ENCODE measurements at places on chromosomes 7 and 10.

GRCh38 chr7:1087465-1087814 lies 473 bp upstream of the GPER1 start:
- no peak for DNase-seq

DNA sequence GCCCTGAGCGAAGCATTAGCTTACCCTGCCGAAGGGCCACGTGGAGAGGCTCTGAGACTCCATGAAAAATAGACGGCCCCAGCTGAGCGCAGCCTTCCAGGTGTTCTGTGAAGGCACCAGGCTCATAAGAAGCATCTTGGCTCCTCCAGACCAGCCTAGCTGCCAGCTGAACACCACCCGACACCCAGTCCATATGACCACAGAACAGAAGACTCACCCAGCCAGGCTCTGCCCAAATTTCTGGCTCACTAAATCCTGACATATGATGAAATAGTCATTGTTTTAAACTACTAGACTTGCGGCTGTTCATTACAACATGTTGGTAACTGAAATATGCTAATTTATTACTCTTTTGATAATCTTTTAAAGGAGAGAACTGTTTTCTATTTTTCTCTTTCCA lies 99.5 kb upstream of the ABI1 start:
- DNase-seq, result no peak

DNA sequence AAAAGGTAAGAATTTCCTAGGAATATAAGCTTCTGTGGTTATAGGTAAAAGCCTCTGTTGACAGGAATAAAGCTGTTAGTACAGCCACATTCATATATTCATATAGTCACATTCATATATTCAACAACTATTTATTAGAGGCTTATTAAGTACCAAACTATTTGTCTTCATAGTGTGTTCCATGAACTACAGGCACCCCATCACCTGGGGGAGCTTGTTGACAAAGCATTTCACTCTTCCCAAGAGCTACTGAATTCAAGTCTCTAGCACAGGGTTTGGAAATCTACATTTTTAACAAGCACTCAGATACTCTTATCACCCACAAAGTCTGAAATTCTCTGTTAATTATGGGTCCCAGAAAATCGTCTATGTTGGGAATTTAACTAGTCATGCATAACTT lies 110.6 kb downstream of the RNLS start:
- DNase-seq, result no peak

GRCh38 chr7:35331730-35332678 lies 78.1 kb upstream of the TBX20 start:
- no peak for DNase-seq

GRCh38 chr10:100776671-100777070 lies 31.3 kb downstream of the PAX2 start:
- DNase-seq, result no peak

GRCh38 chr10:35872671-35873070 lies 230.6 kb upstream of the FZD8 start:
- DNase-seq, result no peak

GRCh38 chr10:131418681-131419080 lies 107.2 kb upstream of the TCERG1L start:
- no peak for DNase-seq

DNA sequence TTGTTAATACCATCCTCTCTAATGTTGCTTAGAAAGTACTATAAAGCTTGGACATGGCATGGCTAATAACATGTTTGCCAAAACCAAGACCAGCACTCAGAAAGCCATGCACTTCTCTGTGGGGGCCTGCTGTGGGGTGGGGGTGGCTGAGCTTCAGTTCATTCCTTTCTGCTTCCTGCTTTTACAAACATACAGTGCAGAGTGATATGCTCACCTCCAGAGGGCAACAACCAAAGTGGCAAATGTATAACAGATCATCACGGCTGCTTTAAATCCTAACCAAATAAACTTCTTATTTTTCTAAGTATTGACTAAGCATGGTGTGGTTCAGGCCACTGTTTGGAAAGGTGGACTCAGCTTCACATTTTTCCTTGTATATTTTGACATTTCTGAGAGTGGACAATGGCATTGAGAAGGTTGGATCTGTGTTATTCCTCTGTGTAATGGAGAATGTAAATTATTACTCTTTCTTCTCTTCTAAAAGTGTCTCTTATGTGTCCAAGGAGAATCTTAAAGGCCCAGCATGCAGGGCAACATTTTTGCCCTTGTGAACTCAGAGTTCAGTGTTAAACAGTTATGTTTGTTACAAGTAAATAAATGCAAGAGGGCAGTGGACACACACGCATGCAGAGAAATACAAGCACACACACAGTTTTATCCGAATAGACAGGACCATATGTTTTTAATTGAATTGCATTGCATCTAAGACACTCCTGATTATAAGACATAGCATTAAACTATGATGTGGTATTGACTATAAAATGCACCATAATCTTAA lies 186.1 kb downstream of the HERPUD2 start:
- no peak for DNase-seq

All from hematopoietic multipotent progenitor cell treated with erythropoietin and hydrocortisone succinate and interleukin-3 and kit ligand, for 17 days (in vitro differentiated cells).